Trophoblast cell (in vitro differentiated cells and primary cell): ENCODE measurements at places on chromosomes 5 and 9.
A peak's percentile ranks its signal among the peaks of the same experiment; 100 is the strongest.

DNA sequence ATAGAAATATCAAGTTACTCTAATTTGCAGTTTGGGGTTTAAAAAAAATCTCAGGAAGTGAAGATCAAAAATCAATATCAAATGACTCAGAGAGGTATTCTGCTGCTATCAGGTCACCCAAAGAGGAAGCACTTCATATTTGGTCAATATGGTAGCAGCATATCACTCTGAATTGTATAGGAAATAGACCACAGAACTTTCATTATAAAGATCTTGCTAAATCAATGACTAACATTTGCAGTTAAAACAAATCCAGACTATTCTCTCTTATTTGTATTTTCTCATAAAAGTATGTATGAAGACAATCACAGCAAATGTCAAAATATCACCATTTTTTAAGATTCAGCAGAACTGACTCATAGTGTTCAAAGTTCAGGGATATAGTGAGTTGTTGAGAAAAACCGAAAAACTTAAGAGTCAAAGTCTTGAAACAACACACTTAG is 105.8 kb upstream of the PCSK1 start:
- H3K36me3 ChIP-seq, result no peaks in the 10 kb centered on the region
- H3K4me1 ChIP-seq, result no peaks in the 10 kb centered on the region
- H3K27ac ChIP-seq, result no peak overlapping the region
- H3K4me3 ChIP-seq, result no peak overlapping the region
- H3K27me3 ChIP-seq, result no peaks in the 10 kb centered on the region

- H3K36me3 ChIP-seq, result no peaks in the 10 kb centered on the region
- no peak overlapping the region for H3K4me3 ChIP-seq
- H3K27ac ChIP-seq, result no peak overlapping the region
- H3K4me1 ChIP-seq, result no peaks in the 10 kb centered on the region
- no peaks in the 10 kb centered on the region for H3K27me3 ChIP-seq
- DNase-seq, result no peak
These were observed 31.6 kb upstream of the ENHO start for GRCh38 chr9:34554211-34555001.

DNA sequence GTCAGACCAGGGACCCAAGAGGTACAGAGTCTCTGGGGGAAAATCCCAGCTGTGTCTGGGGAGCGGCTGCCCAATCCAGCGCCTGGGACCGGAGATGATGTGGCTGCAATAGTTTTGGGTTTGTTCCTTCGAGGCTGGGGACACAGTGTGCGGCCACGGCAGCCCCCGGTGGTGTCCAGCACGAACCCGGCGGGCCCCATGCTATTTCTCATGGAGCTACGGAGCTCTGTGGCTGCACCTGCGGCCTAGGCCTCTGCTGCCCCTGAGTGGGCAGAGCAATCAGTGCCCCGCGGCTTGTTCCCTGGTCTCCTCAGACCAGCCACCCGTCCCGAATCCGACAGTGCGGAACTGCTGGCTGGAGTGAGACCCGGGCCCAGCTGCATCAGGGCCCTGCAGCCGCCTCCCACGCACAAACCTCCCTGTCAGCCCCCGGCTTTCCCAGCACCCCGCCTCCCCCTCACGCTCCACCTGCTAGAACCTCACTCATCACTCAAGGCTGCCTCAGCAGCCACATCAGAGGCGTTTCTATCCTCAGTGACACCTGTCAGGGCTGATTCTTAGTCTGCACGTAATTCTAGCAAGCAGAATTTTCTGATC is 29.0 kb downstream of the SARDH start:
- H3K27ac ChIP-seq, result no peak overlapping the region
- H3K36me3 ChIP-seq, result no peaks in the 10 kb centered on the region
- H3K4me3 ChIP-seq, result no peak overlapping the region

DNA sequence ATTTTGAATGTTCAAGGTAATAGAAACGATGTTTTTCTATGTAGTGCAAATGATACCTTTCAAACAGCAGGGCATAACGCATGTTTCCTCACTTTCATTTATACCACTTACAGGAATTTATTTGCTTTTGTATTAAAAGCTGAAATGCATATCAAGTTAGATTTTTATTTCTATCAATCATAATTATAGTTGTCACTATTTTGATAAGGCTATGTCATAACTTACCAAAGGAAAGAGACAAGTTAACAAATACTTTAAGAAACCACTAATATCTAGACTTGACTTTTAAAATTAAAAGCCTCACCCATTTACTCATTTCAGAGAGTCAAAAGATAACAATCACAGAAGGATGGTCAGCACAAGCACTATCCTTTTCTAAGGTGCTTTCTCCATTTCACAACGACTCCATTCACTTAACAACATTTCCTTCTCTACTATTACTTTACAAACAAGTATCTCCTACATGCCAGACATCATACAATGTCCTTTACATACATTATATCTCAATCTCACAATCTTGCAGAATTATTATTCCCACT is 12.6 kb downstream of the ERP44 start:
- no peaks in the 10 kb centered on the region for H3K36me3 ChIP-seq
- H3K27me3 ChIP-seq, result no peaks in the 10 kb centered on the region
- DNase-seq, result no peak
- no peak overlapping the region for H3K4me3 ChIP-seq

DNA sequence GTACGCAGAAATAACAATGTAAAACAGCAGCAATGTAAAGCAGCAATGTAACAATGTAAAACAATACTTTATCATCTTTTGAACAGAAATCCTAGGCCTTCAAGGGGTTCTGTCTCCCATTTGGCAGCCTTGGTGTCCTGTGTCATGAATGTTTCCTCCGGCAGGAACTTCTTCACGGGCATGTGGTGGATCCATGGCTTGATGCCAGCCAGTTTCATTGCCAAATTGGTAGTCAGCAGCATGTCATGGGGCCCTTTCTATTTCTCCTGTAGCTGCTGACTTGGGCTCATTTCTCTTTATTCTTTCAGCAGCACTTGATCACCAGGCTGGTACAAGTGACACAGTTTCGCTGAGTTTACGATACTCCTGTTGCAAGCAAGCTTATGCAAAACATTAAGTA is 275.3 kb downstream of the HTR1A start:
- H3K27me3 ChIP-seq, result no peaks in the 10 kb centered on the region
- no peak overlapping the region for H3K4me3 ChIP-seq
- H3K4me1 ChIP-seq, result no peaks in the 10 kb centered on the region
- no peak for DNase-seq

- H3K27me3 ChIP-seq, result no peaks in the 10 kb centered on the region
- peak; percentile 59 for DNase-seq
- no peaks in the 10 kb centered on the region for H3K4me1 ChIP-seq
- no peak overlapping the region for H3K27ac ChIP-seq
These were observed 386.0 kb upstream of the KLF4 start for GRCh38 chr9:107875571-107875980.

DNA sequence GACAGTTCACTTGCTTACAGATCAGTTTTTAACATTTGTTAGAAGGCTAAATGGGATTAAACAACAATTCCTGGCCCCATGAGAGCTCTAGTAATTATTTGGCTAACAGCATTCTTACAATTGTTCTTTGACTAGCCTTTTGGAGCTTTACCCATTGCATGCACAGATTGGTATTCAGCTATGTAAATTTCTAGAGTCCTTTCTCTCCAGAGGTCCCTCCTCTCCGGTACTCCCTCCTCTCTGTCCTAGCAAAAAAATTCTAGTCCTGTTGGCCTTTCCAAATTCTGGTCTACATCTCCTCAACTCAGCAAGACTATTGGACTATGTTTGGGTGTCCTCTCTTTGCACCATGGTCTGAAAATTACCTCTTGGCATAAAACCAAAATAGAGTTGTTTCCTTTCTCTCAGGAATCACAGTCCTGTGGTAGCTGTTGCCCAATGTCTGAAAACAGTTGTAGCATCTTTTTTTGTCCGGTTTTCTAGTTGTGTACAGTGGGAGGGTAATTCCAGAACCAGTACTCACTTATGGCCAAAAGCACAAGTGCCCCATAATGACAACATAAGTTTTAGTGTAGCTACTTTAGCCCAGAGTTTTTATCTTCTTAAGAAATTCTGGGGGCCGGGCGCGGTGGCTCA is 18.1 kb downstream of the SAR1B start:
- H3K27me3 ChIP-seq, result no peaks in the 10 kb centered on the region
- peak; percentile 49 for DNase-seq
- no peak overlapping the region for H3K27ac ChIP-seq

DNA sequence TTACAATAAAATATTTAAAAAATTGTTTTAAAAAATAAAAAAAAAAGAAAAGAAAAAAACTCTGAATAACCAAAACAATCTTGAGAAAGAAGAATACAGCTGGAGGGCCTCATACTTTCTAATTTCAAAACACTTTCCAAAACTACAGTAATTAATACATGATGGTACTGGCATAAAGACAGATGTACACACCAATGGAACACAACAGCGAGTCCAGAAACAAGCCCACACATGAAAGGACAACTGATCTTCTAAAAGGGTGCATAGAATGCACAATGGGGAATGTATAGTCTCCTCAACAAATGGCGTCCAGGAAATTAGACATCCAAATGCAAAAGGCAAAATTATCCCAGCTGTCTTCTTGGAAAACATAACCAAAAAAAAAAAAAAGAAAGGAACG is 99.6 kb downstream of the LURAP1L start:
- no peaks in the 10 kb centered on the region for H3K4me1 ChIP-seq
- DNase-seq, result no peak
- H3K4me3 ChIP-seq, result no peak overlapping the region
- no peaks in the 10 kb centered on the region for H3K36me3 ChIP-seq
- no peaks in the 10 kb centered on the region for H3K27me3 ChIP-seq

DNA sequence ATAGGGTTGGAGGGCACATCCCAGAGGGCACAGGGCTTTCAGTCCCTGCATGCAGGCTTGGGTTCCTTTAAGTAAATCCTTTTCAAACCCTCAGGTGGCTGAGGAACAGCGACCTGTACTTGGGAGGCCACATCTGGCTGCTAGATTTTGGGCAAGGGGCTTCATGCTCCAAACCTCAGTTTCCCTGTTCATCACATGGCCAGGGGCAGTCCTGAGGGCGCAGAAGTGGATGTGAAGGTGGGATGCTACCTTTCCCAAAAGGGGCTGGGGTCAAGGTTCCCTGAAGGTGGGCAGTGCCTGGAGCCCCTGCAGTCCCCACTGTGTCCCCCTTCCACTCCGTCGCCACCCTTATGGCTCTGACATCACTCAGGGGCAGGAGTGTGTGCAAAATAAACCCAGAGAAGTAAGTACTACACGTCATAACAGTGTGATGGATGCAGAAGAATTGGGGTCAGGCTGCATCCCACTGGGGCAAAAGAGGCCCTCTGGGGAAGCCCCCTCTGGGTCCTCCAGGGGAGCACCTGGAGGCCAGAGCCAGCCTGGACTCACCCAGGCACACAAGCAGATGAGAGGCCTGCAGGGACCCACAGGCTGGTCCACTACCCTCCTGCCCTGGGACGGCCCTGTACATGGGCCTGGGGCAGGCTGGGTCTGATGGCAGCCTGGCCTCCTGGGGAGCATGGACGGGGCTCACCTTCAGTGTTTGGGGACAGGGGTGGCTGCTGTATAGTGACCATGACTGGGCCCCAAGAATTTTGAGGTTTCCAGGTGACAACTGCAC is 1.9 kb upstream of the CARD19 start:
- H3K4me3 ChIP-seq, result no peak overlapping the region
- no peaks in the 10 kb centered on the region for H3K36me3 ChIP-seq
- no peak overlapping the region for H3K27ac ChIP-seq
- DNase-seq, result no peak

GRCh38 chr9:130805510-130806326 is 29.3 kb upstream of the ABL1 start:
- H3K36me3 ChIP-seq, result no peaks in the 10 kb centered on the region
- no peak overlapping the region for H3K4me3 ChIP-seq
- no peaks in the 10 kb centered on the region for H3K27me3 ChIP-seq

DNA sequence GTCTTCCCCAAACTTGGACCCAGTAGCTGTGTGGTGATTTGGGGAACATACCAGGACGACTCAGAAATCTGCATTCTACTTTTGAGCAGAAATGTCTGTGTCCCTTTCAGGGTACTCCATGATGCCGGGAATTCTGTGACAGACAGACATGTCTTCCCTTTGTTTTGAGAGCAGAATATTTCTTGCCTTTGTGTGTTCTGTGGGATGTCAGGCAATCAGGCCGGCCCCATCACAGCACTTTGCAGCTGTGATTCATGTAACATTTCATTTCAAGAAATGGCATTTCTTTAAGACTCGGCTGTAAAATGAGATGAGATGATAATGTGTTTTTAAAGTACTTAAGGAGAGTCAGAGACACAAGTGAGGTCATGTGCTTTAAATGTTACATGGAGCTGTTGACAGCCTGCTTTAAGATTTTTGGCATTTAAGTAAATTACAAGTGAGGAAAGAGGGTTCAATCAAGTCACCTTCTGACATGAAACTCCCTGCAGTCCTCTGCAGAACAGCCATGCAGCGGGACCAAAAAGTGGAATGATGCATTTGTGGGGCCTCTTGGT is 98.7 kb downstream of the SLC28A3 start:
- no peaks in the 10 kb centered on the region for H3K27me3 ChIP-seq
- H3K27ac ChIP-seq, result no peak overlapping the region
- H3K4me3 ChIP-seq, result no peak overlapping the region
- H3K4me1 ChIP-seq, result no peaks in the 10 kb centered on the region
- no peaks in the 10 kb centered on the region for H3K36me3 ChIP-seq
- no peak for DNase-seq

DNA sequence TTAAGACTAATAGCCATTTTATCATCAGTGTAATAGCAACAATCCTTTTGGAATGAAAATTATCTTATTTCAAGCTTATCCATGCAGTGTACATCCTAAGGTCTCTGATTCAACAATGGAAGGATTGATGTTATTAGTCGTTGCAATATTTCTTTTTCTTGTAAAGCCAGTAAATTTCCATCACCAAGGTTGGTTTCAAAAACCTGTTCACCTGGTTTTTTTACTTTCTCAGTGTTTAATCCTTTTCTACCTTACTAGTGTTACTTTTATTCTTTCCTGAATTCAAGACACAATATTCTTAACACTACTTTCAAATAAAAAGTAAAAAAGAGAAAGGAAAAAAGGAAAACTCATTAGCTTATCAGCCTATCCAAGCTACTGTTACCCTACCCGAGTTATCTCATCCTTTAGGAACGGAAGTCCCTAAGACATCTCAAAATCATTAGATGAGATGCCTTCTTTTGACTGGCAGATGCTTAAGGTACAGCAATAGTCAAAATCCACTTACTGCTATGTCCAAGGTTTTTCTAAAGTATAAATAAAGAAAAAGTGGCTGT is 5.4 kb downstream of the ZFR start:
- peaks cover 6% of the 10 kb centered on the region for H3K36me3 ChIP-seq
- no peak overlapping the region for H3K27ac ChIP-seq
- no peaks in the 10 kb centered on the region for H3K4me1 ChIP-seq
- H3K4me3 ChIP-seq, result no peak overlapping the region
- no peak for DNase-seq

DNA sequence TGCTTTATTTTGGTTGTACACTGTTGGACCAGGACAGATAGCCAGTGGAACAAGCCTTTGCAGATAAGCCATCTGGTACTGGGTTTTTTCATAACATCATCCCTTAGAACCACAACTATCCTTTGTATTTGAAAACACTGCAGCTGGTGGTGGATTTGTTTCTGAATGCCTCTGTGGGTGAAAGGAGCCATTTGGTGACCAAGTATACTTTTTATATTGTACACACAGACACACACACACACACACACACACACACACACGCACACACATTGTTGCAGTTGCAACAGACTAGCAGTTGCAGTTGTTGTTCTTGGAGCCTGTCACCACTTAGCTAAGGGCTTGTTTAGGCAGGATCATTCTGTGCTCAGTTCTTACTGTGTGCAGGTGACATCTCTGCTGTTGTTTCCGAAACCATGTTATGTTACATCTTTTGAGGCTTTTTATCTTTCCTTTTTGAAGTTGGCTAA is 22.9 kb upstream of the CAVIN4 start:
- no peak for DNase-seq
- H3K36me3 ChIP-seq, result no peaks in the 10 kb centered on the region
